ENCODE measurements at places on chromosomes 13 and 19.

DNA sequence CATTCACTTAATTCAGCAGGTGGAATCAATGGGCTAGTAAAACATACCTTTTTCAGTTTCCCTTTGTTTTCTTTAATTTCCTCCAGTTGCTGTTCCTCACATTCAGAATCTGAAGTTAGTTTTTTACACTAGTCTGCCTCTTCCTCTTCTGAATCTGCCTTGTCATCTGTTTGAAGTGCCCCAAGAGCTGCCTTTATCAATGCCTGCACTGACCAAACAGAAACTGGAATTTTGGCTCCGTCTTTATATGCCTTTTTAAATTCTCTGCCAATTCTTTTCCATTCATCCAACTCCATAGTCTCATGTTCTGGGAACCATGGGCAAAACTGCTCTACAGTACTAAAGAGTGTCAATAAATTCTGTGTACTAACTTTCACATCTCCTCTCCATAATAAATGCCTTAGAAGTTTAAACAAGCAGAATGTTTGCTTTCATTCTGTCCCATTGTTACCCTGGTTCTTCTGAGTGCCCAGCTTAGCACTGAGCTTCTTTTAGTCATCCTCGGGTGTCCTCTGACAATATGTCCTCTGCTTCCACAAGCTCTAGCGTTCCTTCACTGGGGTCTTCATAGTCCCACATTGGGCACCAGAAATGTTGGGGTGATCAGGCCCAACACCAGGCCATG is 154.2 kb downstream of the ZNF486 start:
- no peak for DNase-seq

- no peak for DNase-seq
Measured at GRCh38 chr13:21611385-21611784, 7.4 kb upstream of the MICU2 start.

GRCh38 chr19:17997969-17998826 is 9.8 kb upstream of the ARRDC2 start:
- DNase-seq, result no peak

DNA sequence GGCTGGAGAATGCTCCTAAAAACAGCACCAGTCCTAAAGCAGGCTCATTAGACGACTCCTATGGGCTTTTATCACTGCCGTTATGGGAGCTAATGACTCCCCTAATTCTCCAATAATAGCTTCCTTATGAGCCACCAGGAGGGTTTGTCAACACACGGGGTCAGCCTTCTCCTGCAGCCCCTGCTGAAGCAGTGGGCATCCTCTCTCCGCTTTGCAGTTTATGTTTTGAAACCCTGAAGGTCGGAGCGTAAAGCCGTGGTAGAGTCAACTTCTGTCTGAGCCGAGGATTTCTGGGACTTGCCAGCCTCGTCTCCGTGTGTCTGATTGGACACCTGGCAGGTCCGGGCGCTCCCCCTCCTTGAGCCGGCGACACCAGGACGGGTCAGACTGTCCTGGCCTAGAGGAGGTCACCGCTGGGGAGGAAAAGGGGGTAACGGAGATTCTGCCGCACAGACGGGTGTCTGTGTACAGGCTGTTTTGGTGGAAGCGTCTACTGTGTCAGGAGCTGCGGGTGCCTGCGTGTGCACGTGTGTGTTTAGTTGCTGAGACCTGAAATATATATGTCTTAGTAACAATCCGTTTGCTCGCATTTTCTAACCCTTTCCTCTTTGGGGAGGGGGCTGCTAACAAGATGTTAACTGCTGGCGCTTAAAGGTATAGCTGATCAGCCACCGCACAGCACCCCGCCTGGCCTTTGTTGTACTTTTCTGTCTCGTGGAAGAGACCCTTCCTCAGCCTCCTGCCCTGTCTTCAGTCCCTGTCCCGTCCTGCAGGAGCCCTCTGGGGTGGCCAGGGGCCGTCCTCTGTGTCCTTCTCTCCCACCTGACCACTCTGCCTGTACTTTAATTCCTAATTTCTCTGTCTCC is 1.9 kb downstream of the KDM4B start:
- no peak for DNase-seq

DNA sequence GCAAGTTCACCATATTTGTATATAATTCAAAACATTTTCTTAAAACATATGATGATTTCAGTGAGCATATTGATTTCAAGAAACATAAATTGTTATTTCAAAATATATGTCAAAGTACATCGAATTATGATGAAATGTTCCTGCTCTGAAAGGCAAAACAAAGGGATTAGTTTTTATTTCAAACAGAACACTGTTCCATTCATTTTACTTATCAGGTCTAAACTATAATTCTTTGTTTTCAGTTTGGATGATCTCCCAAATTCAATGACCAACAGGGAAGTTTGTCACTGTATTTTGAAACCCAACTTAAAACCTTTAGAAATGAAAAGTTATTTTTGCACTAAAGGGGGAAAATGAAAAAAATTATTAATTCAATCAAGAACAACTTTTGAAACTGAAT is 610.2 kb downstream of the SLITRK1 start:
- DNase-seq, result no peak

GRCh38 chr13:19089315-19089714 is 92.3 kb downstream of the TUBA3C start:
- DNase-seq, result no peak

- no peak for DNase-seq
Measured at GRCh38 chr13:78241278-78241919, 322.8 kb upstream of the EDNRB start.
